Panc1 (cell line): ENCODE measurements at places on chromosomes 12 and 14. TPM values are rescaled to one million over a fixed set of nuclear protein-coding genes. Genes with fewer than 3 reads are reported as not detected.

Gene ZNF740
- 46.8 TPM for total RNA-seq

Gene TMTC1
- 0.28 TPM for total RNA-seq

Gene HOXC13
- total RNA-seq: 93.5 TPM

Gene CARMIL3
- total RNA-seq: 0.15 TPM

Gene ETFBKMT
- total RNA-seq: 1.5 TPM

Gene SLC4A8
- total RNA-seq: 18.8 TPM

Gene GYS2
- total RNA-seq: not detected
